ENCODE measurements at places on chromosomes 2 and 18. TPM values are rescaled to one million over a fixed set of nuclear protein-coding genes. Genes with fewer than 3 reads are reported as not detected.
A peak's percentile ranks its signal among the peaks of the same experiment; 100 is the strongest.

EIF2B4 gene
- total RNA-seq, result 42.7 TPM

- DNase-seq, result no peak
These were observed 107.0 kb downstream of the PTGR3 start for GRCh38 chr18:75101916-75102315.

DNA sequence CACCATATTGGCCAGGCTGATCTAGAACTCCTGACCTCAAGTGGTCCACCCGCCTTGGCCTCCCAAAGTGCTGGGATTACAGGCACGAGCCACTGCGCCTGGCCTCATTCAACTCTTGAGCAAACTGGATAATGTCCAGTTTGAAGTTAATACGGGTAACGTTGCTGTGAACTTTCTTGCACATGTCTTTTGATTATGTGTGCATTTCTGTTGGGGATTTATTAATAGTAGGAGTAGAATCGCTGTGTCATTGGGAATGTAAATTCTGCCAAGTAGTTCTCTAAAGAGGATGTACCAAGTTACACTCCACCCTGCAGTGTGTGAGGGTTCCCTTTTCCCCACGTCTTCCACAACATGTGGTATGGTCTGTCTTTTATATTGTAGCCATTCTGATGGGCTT is 6.2 kb downstream of the IMPA2 start:
- no peak for DNase-seq

DNA sequence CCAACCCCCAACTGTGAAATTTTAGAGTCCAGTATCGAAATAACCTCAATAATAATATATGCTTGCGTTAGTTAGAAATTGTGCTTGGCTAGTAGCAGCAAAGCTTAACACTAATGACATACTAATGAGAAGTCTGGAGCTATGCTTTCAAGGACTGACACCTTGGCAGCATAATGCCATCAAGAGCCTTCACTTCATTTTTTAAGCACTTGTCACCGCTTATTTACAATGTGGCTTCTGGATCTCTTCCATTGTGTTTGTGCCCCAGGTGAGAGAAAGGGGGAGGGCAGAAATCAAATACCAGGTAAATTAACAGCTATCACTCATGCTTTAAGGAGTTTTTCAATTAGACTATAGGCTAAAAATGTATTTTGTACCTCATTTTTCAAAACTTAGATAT is 101.5 kb downstream of the CDH7 start:
- DNase-seq, result no peak

GRCh38 chr18:45980229-45980628 is 13.1 kb upstream of the EPG5 start:
- no peak for DNase-seq

GRCh38 chr2:109417701-109418335 is 195.9 kb downstream of the SEPTIN10 start:
- DNase-seq, result no peak

MARCO gene
- not detected for total RNA-seq

DNA sequence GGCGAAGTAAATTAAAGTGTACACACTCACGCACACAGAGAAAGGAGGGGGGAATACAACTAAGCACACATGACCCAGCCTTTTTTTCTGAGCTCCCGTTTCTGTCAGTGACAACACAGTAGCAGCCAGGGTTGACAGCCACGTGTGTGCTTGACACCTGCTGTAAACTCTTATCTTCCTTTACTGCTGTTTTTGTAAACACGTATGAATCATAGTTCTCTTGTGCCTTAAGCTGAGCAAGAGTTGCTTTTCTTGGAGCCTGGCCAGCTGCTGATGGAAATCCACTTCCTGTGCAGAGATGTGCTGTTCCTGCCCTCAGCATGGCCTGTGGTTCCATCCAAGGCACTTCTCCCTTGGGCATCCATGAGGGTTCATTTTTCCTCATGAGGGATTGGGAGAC is 561.9 kb downstream of the GALR1 start:
- no peak for DNase-seq

GRCh38 chr18:57696271-57696670 is 74.6 kb upstream of the NARS1 start:
- DNase-seq, result no peak

HSPD1 gene
- 403 TPM for total RNA-seq

VIT gene
- total RNA-seq, result 5.3 TPM

DNA sequence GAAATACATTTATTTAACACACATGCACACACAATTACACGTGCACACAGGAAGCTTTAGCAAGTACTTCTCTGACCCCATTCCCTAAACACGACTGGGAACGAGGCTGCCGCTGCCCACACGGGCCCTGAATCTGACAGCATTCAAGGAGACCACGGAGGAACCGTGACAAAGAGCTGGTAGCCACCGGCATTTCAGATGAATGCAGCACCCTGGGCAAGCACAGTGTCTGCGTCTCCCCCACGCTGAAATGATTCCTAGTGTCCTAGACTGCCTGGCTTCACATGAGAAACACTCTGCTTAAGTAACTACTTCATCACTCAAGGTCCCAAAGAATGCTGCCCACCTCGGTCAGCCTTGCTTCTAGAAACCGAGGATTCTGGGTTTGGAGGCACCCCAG is 95.0 kb downstream of the HDAC4 start:
- no peak for DNase-seq

DNA sequence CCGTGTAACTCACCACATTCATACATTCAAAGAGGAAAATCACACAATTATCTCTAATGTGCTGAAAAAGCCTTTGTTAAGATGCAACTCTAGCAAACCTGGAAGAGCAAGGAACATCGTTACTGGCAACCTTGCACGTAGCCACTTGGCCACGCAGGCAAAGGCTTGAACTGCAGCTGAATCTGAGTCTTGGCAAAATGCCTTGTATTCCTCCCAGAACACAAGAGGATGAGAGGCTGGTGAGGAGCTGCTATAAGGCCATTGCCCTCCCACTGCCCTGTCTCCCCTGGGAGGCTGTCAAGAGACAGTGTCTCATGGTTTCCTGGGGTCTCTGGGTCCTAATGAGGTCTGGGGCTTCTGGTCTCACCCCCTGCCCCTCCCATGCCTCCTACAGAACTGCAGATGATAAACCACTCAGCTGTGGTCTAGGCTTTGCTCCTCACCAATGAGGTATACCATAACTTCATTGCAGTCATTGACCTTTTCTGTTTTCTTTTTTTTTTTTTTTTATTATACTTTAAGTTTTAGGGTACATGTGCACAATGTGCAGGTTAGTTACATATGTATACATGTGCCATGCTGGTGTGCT is 141.4 kb downstream of the SPP2 start:
- DNase-seq, result no peak

DNA sequence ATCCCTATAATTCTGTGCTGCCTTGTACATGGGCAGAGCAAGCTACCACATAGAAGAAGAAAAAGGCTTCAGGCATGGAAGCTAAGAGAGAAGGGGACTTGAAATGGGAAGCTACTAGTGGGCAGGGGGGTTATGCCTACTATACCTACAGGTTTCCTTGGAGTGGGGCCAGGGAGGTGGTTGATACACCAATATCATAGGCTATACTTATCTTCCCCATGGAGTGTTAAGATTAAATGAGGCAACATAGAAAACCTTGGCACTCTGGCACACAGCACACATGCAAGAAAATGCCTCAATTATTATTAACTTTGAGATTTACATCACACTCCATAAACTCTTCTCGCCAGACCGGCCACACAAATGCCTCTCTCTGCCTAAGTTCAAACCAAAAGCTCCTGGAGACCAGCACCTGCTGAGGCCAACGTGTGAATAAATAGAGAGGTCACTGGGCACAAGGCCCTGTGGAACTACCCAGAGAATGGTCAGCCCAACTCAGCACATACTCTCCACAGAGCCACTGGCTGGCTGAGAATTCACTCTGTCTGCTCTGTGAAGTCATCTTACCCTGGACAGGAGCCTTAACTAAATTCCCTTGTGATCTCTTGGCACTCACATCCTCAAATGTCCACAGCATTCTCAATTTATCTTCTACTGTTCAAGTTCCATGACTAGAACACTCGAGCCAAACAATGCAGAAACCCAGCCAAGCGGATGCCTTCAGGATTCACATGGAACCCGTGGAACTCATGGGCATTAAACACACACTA is 498.7 kb downstream of the BCL11A start:
- no peak for DNase-seq

GRCh38 chr2:224640679-224641078 is 55.5 kb upstream of the CUL3 start:
- no peak for DNase-seq

RBM45 gene
- 14.5 TPM for total RNA-seq

DNA sequence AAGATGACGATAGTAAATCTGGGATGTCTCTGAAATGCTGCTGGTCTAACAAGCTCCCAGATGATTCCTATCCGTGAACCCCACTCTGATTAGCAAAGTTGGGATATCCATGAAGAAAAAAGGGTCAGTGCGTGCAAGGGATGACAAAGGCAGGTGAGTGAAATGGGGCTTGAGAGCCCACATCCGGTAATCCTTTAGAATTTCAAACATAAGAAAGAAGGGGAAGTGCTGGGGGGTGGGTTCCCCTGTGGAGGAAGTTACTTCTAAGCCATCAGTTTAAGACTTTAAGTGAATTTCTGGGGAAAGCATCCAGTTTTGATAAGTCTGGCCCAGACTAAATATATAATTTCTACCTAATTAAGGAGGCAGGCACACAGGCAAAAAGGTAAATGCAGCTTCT is 209.5 kb downstream of the DPP10 start:
- DNase-seq, result no peak

UGT1A4 gene
- not detected for total RNA-seq

DNA sequence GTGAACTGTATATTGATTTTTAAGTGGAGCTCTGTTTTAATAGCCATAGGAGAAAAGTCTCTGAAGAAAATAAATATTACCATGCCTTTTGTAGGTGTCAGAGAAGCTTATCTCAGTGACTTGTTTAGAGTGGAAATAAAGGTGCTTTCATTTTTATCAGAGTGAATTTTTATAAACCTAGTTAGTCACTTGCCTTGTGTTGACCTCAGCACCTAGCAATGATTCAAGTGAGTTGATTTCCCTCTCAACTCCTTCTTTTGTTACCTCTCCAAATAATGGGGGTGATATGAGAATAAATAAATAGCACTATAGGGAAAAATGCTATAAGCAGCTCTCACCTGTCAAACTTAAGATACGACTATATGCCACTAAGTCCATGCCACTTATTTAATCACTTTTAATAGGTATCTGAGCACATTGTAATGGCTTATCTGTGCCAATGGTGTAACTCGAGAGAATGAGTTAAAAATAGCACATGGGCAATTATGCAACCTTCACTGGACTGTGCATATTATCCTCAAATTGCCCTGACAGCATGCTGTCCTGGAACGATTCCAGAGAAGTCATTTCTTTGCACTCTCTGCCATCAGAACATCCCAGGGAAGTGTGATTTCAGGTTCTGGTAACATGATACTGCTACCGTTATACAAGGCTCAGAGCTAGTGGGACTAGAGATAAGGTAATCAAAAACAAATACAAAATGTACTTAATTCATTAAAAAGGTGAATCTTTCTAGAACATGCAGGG is 290.8 kb downstream of the CCDC85A start:
- DNase-seq, result peak; percentile 54

DNA sequence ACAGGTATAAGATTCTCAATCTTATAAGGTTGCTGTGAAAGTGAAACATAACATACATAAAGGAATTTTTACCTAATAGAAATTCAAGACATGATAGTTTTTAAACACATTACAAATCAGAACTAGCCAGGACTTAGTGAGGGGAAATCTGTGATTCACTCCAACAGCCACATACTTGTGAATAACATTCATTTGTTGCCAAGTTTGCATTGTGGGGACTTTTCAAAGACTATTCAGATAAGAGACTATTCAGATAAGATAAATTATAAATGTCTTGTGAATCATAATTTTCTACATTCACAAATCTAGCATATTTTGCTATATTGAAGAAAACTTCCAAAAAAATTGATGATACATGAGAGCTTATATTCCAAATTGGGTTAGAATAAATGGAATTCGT is 345.3 kb upstream of the CDH20 start:
- no peak for DNase-seq

- DNase-seq, result no peak
These were observed 1479.8 kb upstream of the ACVR2A start for GRCh38 chr2:146365041-146365440.

KHK gene
- total RNA-seq, result 1.0 TPM

DNA sequence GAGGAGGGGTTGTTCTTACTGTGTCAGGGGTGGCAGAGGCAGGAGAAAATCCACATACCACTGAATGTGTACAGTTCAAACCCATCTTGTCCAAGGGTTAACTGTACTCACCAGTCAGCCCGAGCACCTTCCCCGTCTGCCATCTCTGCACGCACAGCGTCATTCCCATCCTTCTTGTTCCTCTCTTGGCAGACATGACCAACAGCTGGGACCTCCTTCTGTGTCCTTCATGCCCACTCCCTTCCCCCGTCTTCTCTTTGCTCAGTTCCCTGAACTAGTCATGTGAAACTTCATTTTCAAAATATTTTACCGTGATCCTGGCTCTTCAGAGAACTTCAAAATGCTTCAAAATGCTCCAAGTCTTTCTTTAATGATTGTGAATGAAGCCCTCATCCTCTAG is 92.0 kb downstream of the FARSB start:
- DNase-seq, result no peak

DNA sequence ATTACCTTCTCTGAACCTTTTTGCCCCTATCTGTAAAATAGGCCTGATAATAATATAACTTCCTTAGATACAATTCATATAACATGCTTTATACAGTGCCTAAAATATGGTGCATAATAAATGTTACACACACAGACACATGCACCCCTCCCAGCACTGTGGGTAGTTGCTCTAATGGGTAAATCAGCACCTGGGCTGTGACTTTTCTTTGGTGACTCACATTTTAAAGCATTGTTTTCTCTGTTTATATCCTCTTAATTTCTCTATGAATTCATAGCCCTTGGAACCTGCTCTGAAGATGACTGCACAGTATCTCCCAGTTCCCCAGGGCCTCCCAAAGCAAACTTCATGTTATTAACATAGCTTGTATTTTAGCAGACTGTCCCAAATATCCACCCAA is 248.2 kb upstream of the TNP1 start:
- no peak for DNase-seq

DNA sequence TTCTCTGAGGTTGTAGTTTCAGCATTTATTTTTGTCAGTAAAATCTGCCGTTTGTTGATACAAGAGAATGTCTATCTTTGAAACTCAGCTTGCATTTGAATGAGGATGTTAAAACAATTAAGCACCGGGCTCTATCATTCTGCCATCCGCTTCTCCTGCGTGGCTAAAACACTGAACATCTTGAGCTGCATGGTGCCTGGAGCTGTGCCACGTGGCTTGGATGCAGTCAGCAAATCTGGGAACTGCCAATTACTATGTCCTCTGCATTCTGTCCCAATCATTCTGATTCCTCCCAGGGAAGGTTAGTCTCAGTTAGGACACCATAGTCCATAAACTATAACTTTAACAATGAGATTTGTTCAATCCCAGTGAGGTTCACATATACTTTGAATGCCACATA is 598.4 kb downstream of the FBXO15 start:
- DNase-seq, result no peak

- no peak for DNase-seq
These were observed 341.2 kb downstream of the CYP26B1 start for GRCh38 chr2:71806432-71806831.

DNA sequence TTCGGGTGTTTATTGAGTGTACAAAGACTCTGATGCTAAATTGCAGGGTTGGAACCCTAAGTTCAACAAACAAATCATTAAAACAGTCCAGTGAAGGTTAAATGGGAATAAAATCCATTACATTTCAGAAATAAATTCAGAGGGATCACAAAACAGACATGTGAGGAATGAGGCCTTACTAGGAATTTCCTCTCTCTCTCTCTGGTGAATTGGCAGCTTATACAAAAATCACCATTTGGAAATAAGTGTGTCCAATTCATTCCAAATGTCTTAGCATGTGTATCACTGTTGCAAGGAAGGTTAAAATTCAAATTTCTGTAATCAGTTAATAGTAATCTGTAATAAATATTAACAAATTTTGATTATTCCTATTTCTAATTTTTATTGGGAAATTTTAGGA is 228.6 kb upstream of the PXDN start:
- no peak for DNase-seq

B3GNT2 gene
- 17.5 TPM for total RNA-seq

Data from HFFc6 (cell line).